HuH-7 (cell line): ENCODE measurements at places on chromosomes 12 and 14.

DNA sequence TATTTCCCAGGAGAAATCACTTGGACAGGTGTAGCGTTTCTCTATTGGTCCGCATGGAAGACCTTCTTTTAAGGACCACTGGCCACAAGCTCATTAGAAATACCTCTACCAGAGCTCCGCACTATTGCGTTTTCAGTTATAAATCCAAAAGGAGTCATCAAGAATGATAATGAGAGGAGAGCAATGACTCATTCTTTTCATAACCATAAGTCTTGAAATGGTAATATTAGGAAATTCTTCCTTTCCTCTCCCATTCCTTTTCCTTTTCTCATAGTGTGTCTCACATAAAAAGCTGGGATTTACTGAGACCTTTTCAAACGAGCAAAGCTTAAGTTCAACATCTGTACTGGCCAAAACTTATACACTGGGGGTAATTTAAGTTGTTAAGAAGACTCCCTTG, 215.7 kb downstream of the CPNE8 start:
- DNase-seq, result no peak

DNA sequence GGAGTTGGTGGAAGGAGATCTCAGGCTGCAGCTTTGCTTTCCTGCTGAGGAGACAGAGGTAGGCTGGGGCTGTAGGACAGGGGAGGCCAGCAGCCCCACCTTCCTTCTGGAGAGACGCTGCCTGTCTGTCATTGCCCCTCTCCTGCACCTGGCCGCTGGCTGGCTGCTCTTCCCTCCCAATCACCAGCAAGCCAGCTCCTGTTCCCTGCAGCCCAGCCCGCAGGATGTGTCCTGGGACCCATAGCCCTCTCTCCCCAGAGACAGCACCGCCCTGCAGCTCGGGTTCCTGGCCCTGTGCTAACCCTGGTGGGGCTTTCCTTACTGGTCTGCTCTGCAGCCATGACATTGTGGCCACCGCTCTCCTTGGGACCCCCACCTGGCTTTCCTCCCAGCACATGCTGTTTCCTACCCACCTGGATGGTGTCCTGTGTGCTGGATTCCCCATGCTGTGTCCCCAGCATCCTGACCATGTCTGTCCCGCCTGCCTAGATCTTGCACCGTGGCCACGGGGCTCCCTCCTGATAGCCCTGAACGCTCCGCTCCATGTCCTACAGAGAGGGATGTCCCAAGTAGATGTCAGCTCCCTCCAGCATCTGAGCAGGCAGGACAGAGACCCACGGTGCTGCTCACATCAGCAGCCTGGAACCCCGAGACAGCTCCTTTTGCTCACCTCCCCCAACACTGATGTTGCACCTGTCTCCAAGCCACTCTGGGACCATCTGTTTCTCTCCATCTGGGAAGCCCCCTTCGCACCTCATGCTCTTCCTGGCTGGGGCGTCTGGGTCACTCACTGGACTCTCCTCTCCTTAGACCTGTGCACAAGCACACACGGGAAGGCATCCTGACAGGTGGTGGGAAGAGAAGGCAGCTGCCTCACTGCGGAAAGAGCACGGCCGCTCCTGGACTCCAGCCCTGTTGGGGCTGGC, 1.1 kb upstream of the MTA1 start:
- DNase-seq, result no peak

- DNase-seq, result no peak
Measured at GRCh38 chr12:110563702-110564470, 19.2 kb downstream of the PPTC7 start.

- DNase-seq, result no peak
Measured at GRCh38 chr12:89664441-89664840, 44.2 kb downstream of the ATP2B1 start.

DNA sequence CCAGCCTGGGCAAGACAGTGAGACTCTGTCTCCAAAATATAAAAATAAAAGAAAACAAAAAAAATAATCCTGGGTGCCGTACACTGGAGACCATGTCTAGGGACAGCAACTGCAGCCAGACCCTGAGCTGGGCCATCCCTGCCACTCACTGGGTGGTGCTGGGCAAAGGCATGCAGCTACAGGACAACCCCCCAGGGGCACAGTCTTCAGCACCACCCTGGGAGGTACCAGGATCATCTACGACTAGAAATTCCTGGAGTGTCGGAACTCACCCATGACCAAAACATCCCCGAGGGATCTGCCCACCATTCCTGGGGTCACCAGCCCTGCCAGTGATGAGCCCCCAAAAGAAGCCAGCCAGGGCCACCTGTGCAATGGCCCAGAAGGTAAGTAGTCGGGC, 35.7 kb upstream of the SUPT16H start:
- no peak for DNase-seq

GRCh38 chr12:132583411-132583710, 27.0 kb downstream of the LRCOL1 start:
- no peak for DNase-seq
